GM04504 (cell line): ENCODE measurements at places on chromosomes 6 and 20.

DNA sequence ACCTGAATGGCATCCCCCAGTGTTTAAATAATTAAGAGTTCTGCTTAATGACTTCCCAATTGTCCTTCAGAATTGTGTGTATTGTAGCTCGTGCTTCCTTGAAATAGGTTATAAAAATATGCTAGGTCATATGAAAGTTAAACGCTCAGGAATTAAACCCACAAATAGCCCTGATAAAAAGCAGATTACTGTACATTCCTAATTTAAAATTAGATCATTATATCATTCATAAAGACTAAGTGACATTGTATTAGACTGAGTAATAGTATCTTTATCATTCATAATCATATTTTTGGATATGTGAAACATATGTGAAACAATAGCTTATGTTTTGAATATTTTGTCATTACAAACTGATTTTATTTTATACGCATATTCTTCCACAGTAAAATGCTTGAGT, 1706.7 kb downstream of the HACE1 start:
- DNase-seq = no peak

DNA sequence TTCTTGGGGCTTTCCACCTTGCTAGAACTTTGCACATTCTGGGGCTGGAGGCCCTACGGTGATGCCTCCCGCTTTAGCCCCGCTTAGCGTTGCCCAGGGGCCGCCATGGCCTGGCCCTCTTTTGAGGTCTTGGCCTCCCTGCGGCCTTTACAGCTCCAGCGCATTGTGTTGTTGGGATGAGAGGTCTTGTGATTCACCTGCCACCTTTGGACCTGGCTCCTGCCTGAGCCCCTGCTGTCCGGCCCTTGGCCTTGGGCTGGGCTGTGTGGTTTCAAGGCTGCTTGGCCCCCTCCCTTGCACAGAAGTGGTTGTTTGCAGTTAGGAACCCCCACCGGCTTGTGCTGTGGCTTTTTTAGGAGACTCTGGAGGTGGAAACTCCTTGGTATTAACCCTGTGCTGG, 61.0 kb upstream of the CDH4 start:
- no peak for DNase-seq

DNA sequence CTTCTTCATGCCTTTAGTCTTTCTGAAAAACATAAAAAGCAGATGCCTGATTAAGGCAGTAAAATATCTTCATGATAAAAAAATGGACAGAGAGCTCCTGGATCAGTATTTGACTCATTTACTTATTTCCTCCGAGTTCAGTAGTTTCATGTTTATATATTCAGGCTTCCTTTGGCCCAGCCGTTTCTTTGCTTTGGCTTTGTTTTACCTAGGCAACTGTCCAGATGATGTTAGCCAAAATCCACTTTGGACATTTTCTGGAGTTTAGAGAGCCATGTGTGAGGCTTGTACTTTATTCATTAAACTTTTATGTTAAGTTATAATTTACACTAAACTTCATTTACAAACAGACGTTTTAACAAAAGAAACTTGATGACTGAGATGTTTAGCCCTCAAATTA, 307.1 kb upstream of the RSPO3 start:
- DNase-seq = no peak

- DNase-seq = no peak
Measured at GRCh38 chr6:34115403-34115795, 30.5 kb downstream of the GRM4 start.

GRCh38 chr6:1872649-1873131, 263.0 kb downstream of the FOXC1 start:
- peak; percentile 33 for DNase-seq

DNA sequence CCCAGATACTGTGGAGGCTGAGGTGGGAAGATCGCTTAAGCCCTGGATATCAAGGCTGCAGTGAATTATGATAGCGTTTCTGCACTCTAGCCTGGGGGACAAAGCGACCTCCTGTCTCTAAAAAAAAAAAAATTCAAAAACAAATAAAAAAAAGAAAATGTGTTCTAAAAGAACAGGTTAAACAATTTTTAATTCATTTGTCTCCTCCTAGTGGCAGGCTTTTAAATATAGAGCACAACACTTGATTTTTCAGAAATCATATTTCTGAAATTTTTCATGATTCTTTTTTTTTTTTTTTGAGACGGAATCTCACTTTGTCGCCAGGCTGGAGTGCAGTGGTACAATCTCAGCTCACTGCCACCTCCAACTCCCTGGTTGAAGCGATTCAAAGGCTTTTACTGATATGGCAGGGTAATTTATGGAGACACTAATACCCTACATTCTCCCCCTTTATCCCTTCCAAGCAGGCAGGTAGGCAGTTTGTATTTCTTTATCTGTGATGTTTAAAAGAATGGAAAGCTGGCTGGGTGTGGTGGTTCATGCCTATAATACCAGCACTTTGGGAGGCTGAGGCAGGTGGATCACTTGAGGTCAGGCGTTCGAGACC, 8.7 kb upstream of the GTF3C6 start:
- no peak for DNase-seq

GRCh38 chr6:16712931-16713484, 48.3 kb downstream of the ATXN1 start:
- peak; percentile 87 for DNase-seq

- DNase-seq = peak; percentile 17
Measured at GRCh38 chr20:46438156-46438750, 31.8 kb upstream of the ELMO2 start.

DNA sequence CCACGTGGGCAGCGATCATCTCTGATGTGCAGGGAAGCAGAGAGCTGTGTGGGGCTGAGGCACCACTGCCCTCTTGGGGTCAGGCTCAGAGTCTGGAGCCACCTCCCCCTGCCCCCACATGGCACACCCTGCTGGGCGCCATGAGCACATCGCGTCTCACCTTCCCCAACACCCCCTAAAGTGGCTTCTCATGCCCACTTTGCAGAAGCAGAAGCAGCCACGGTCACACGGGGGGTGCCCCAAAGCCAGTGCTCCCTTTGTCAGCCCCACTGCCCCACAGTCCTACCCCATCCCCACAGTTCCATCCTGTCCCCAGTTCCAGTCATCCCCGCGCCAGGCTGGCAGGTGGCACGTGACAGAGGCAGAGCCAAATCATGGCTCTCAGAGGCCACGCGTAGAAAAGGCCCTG, 19.5 kb downstream of the SDCBP2 start:
- DNase-seq = no peak

- DNase-seq = no peak
Measured at GRCh38 chr6:18439581-18439980, 52.4 kb downstream of the RNF144B start.
